Urinary bladder (tissue), 4 donors: ENCODE measurements at places on chromosomes 5 and 9. TPM values are rescaled to one million over a fixed set of nuclear protein-coding genes. Genes with fewer than 3 reads are reported as not detected.

Gene CDH9
- total RNA-seq: 0.53 TPM

Gene CDC20B
- total RNA-seq: not detected

Gene FBN2
- 138 TPM for total RNA-seq

Gene FOXD4L5
- 0.05 TPM for total RNA-seq

Gene GLRA1
- not detected for total RNA-seq

Gene C5orf52
- not detected for total RNA-seq

Gene TAF11L7
- total RNA-seq: not detected

Gene PDZD2
- total RNA-seq: 8.1 TPM

Gene SPATA31C2
- not detected for total RNA-seq

Gene OR1L6
- total RNA-seq: not detected

Gene NFIB
- 217 TPM for total RNA-seq

Gene SOHLH1
- not detected for total RNA-seq

Gene MARCOL
- not detected for total RNA-seq

Gene SLC25A2
- total RNA-seq: 0.69 TPM

Gene SLC36A3
- total RNA-seq: not detected

Gene CACNA1B
- 0.63 TPM for total RNA-seq

Gene LRRC70
- 18.1 TPM for total RNA-seq

Gene ZNF300
- total RNA-seq: 21.3 TPM

Gene ADAMTS13
- total RNA-seq: 1.8 TPM

Gene DMGDH
- 3.1 TPM for total RNA-seq

Gene ADRB2
- total RNA-seq: 3.0 TPM

Gene MEGF10
- total RNA-seq: 8.7 TPM

Gene IL11RA
- 43.9 TPM for total RNA-seq

Gene GRIA1
- total RNA-seq: 3.0 TPM

Gene OR1J2
- total RNA-seq: not detected

Gene FBP2
- 2.2 TPM for total RNA-seq

Gene MUSK
- total RNA-seq: 4.9 TPM

Gene EPB41L4A
- total RNA-seq: 49.4 TPM

Gene SLC27A6
- 8.8 TPM for total RNA-seq

Gene OTULINL
- total RNA-seq: 13.0 TPM

Gene FOCAD
- 84.3 TPM for total RNA-seq

Gene CDH12
- total RNA-seq: 3.5 TPM

Gene GMCL2
- total RNA-seq: 0.16 TPM

Gene IFNA13
- total RNA-seq: not detected

Gene PCDHB15
- 7.8 TPM for total RNA-seq

Gene BTNL3
- not detected for total RNA-seq

Gene PDGFRB
- total RNA-seq: 112 TPM

Gene SPOUT1
- total RNA-seq: 10.6 TPM

Gene SLC38A9
- total RNA-seq: 107 TPM

Gene GPR151
- total RNA-seq: not detected

Gene CYLC2
- not detected for total RNA-seq

Gene FBXL17
- 31.1 TPM for total RNA-seq

Gene QRFP
- total RNA-seq: not detected

Gene CARD9
- 3.2 TPM for total RNA-seq

Gene IL3
- total RNA-seq: not detected

Gene MSANTD3
- total RNA-seq: 19.1 TPM

Gene SLC6A7
- total RNA-seq: not detected

Gene OBP2B
- not detected for total RNA-seq

Gene PGM5
- total RNA-seq: 206 TPM

Gene NR5A1
- not detected for total RNA-seq

Gene ZNF354C
- total RNA-seq: 28.9 TPM

Gene PDCD1LG2
- 0.95 TPM for total RNA-seq

Gene GFI1B
- total RNA-seq: 0.26 TPM

Gene ISOC1
- 51.6 TPM for total RNA-seq
